ENCODE measurements at places on chromosomes 12 and 14.

DNA sequence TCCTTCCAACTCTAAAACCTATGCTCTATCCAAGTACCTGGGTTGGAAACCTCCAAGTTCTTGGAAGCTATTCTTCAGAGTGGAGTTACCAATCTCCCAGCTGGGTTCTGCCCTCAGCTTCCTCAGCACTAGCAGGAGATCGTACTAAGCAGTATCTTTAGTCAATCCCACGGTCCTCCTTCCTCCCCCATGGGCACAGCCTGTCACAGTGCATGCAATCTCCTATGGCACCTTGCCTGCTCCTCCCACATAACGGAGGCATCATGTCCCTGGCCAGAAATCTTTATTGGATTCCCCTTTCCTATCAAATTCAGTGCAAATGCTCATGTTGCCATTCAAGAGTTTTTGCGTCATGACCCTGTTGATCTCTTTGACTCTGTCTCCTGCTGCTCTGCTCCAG lies 5.4 kb upstream of the LPAR5 start:
- no peak for DNase-seq

DNA sequence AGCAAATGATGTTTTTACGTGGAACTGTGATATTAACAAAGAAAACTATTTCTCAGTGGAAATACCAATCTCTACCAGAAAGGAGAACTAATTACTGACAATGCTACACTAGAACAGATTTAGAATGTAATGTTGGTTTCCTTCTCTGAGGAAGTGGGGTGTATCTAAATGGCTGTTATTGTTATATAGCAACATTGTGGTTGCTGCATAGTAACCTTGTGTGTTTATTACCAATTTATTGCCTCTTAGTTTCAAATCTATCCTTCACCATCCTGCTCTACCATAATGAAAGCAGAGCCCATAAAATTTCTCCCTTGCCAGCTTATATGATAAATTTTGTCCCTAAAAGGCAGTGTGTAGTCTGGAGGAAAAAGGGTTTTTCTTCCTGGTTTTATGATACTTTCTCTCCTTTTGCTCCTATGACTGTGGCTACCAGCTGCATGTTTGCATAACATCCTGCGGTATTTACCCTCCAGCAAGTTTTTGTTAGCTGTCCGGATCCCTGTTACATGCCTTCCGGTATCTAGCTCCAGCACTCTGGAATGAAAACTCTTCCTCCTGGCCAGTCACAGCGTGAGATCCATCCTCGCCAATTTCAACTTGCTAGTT lies 5.7 kb upstream of the KLRK1 start:
- DNase-seq = peak; percentile 79

DNA sequence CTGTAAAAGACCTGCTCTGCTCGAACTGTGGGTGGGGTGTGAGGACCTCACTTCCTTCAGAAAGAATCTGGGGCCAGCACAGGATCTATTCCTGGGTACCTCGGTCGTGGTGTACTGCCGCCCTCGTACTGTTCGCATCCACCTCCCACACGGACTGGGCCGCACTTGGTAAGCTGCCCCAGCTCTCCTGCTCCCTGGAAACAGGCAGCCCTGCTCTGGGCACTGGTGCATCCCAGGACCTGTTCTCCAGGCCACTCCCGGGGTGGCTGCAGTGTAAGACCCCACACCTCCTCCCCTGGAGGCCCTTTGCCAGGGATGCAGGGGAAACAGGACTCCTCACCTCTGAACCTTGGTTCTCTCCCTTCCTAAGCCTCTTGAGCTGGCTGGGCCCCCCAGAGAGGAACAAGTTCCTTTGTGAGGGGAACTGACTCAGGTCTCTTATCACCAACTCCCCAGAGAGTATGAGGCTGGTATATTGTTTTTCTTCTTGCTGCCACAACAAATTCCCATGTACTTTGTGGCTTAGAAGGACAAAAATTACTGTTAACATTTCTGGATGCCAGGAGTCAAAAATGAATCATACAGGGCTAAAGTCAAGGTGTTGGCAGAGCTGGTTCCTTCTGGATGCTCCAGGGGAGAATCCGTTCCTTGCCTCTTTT lies 276.5 kb downstream of the NUAK1 start:
- DNase-seq = no peak

DNA sequence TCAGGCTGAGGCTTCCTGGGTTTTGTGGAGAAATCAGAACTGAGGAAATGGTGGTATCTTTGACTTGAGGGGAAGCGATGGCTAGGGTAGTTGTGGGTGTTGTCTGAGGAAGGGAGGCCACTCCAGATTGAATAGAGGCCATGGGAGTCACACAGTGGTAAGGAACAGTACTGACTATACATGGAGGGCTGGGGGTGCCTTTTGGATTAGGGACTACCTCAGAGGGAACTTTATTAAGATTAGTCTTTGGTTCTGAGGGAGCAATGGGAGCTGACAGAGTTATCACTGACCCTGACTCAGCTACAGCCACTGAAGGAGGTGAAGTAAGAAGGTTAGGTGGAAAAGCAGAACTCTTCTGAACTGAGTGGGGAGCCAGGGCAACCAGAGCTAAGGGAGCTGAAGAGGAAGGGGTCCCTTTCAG lies 4.4 kb downstream of the NACA start:
- no peak for DNase-seq

DNA sequence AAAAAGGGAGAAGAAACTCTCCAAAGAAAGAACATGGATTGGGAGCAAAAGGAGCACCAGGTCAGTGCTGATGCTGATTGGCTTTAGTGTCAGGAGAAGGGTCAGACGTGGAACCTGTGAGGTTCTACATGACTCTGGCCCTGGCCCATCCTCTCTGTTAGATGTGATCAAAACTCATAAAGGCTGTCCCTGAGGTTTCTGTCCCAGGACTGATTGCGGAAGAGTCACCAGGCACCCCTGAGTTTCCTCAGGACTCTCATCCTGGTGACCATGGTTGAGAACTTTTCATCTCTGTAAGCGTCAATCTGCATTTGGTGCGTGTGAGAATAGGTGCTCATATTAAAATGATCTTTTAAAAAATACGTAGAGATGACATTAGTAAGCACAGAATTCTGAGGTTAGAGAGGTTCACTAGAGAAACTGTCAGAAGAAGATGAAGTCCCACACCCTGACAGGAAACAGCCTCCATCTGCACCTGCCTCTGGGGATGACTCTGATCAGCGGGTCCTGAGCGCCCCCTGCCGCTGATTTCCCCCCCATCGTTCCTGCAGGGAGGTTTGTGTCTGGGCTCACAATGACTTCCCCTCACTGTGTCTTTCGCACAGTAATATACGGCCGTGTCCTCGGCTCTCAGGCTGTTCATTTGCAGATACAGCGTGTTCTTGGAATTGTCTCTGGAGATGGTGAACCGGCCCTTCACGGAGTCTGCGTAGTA lies 741.8 kb downstream of the TMEM121 start:
- no peak for DNase-seq

GRCh38 chr12:115859231-115859630 lies 418.3 kb downstream of the MED13L start:
- DNase-seq = no peak

- peak; percentile 13 for DNase-seq
These were observed 658.5 kb upstream of the MGAT4C start for GRCh38 chr12:86914721-86915120.

GRCh38 chr12:116277467-116278278 lies at the start of gene MED13L:
Gene MED13L (minus strand): TSS chr12:116277693. CDS start chr12:116277131, 562 bp downstream.
- no peak for DNase-seq

DNA sequence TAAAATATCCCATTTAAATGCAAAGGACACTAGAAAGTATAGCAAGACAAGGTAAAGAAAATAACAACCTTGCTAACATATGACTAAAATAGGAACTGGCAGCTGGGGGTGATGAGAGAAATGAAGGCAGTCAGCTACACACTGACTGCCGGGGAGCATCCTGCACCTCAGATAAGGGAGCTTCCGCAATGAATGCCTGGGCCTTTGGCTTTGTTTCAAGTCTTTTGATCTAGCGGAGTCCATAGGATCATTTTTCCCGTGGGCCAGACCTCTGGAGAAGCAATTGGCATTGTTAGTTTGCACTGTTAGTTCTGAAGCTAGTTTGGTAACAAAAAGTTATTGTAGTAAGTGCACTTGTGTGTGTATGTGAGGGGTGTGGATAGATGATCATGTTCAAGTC lies 639.9 kb downstream of the DIO2 start:
- no peak for DNase-seq

- DNase-seq = peak; percentile 70
These were observed 16.4 kb downstream of the DAD1 start for GRCh38 chr14:22572562-22573058.

DNA sequence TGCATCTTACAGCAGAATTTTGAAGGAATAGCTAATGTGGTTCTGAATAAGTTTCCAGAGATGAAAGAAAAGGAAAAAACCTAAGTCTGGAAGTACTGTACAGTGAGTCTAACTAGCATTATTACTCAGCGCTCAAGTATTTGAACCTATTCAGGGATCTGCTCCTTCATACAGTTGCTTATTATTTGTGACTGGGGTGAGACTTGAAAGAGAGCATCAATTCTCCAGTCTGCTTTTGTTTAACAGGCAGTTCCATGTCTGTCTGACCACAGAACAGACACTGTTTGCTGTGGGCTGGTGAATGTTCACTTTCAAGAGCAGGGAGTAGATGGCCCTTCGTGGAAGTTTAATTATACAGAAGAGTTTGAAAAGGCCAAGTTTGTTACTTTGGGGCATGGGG lies 9.3 kb downstream of the ETV6 start:
- DNase-seq = peak; percentile 65

DNA sequence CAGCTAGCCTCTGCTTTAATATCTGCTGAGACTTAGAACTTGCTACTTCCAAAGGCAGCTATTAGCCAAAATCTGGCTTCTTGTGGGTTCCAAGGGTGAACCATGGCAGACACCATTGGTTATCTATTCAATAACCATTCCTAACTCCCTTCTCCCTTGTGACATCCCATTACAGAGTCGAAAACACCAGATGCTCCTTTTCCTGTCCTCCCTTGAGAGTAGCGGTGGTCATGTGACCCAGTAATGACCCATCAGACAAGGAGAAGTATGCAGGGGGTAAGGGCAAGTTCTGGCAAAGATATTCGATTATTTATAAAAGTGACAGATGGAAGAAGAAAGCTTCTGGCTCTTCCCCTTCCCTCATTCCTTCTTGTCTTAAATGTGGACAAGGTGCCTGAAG lies 20.1 kb downstream of the TGFB3 start:
- DNase-seq = no peak

GRCh38 chr12:15996254-15996653 lies 85.1 kb downstream of the DERA start:
- no peak for DNase-seq

DNA sequence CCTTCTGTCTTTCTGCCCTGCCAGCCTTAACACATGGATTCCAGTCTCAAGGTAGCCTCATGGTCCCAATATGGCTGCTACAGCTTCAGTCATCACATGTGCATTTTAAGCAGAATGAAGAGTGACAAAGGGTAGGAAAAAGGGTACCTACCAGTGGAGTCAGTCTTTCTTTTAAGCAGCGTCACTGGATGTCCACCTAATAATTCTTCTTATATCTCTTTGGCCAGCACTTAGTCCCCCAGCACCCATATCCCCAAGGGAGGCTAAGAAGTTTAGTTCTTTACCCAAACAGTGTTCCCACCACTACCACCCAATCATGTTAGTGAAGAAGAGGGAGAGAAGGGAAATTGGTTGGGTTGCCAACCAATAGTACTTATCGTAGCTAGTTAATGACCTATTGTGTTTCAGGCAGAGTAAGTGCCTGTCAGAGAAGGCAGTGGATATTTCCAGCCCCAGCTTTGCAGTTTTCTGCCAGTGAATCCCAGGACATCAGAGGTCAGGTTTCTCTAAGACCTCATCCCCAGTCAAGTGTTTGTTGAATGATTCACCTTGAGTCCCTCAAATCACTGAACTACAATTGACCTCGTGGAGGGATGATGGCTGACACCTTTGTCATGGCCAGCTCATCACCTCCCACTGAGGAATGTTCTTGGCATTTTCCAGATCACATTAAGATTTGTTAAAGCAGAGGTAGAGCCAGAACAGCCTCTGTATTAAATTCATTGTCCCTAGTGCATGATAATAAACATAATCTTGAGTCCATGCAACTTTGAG lies 250.9 kb upstream of the CRY1 start:
- peak; percentile 78 for DNase-seq

DNA sequence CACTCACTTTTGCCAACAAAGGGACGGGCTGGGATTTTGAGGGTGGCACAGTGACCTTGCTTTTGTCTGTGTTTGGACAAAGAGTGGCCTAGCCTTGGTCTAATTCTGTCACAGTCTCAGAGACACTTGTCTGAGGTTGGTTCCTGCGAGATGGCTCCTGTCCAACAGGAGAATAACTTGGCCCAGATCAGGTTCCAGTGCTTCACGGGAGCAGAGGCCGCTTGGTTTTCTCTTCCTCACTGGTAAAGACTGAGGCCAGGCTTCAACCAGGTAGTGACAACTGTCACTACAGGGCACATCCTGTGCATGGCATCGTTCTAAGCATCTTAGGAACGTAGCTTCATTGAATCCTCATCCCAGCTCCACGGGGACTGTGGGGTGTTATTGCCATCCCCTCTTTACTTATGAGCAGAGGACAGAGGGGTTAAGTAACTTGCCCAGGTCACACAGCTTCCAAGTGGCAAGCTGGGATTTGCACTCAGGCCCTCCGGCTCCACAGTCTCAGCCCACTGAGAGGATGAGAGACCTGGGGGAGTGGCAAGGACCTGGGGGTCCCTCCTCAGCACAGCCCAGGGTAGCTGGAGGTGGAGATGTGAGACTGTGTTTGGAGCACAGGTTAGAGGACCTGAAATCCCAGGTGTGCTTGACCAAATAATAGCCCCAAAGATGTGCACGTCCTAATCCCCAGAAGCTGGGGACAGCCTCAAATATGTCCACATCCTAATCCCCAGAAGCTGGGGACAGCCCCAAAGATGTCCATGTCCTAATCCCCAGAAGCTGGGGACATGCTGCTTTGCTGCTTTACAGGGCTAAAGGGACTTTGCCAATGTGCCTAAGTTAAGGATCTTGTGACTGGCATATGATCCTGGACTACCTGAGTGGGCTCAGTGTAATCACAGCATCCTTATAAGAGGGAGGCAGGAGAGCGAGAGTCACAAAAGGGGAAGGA lies 179.2 kb upstream of the RTL1 start:
- no peak for DNase-seq

GRCh38 chr14:54690887-54691286 lies 124.0 kb downstream of the SAMD4A start:
- no peak for DNase-seq

DNA sequence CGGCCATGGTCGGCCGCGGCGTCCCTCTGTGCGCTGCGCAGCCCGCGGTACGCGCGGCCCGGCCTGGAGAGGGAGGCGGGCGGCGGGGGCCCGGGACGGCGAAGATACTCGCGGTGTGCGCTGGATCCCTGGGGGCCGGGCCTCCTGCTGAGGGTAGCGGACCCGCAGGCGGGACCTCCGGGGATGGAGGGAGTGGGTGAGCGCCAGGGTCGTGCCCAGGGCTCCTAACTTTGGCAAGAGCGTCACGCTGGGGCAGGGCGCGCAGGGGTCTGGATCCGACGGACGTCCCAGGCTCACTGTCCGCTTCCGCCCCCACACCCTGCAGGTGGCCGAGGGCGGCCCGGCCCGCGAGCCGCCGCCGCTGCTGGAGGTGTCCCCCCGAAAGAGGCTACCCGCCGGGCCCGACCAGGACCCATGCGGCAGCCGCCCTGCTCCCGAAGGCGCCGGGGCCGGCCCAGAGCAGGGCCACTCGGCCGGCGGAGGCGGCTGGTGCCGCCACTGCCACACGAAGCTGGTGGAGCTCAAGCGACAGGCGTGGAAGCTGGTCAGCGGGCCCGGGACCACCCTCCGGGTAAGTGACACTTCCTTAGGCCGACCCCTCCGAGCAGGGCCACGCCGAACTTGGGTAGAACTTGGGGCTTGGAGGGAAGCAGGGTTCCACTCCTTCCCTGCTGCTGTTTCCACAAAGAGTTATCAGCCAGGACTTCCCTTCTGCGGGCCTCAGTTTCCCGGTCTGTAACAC lies 502 bp downstream of the KIF26A start:
- DNase-seq = no peak
